ENCODE measurements at places on chromosomes 4 and X.
A peak's percentile ranks its signal among the peaks of the same experiment; 100 is the strongest.

GRCh38 chr4:55385201-55385649 lies 10.5 kb upstream of the TMEM165 start:
- no peak for DNase-seq

DNA sequence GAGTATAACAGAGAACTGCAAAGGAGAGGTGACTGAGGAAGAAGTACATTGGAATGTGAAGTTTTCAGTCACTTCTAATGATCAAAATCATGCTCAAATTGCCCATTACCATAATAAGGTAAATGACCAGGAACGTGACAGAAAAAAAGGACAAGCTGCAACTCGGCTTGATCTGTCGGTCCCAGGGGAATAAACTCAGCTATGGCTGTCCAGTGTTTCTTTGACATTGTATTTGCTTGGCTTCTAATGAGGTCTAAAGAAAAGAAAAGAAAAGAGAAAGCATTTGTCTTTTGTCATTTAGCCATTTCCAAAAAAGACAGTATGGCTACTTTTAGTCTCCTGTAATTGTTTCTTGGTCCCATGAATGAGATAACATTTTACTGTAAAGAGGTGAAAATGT lies 25.2 kb downstream of the PHOX2B start:
- no peak for DNase-seq

DNA sequence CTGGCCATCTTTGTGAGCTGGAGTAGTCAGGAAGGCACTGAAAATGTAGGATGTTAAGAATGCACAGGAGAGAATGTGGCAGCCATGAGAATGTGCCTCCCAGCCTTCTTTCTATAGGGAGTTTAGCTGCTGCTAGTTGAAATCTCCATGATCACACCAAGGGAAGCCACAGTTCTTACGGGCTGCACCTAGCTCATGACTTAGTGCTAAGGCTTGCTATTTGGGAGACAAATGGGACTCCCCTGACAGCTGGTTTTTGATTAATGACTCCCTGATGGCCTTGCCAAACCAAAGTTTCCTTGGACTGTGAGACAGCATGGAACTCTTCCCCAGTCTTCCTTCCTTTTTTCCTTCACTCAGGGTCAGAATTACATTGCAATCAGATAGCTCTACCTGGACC lies 9.2 kb downstream of the CTSO start:
- no peak for DNase-seq

GRCh38 chrX:129600981-129601424 lies 53.8 kb downstream of the APLN start:
- no peak for DNase-seq

DNA sequence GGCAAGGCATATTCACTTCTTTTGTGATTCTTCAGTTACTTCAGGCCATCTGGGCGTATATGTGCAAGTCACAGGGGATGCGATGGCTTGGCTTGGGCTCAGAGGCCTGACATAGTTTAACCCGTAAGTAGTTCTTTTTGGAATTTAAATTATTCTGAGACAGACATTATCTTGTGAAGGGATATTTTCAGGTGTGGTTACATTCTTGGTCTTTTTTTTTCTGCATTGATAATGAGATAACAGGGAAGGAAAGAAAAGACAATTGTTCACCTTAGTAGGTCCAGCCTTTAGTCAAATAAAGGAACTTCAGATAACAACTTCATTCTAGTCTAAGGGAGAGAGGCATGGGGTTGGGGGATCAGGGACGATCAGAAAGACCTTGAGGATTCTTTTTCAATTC lies 74.8 kb downstream of the TEX13C start:
- DNase-seq = no peak

DNA sequence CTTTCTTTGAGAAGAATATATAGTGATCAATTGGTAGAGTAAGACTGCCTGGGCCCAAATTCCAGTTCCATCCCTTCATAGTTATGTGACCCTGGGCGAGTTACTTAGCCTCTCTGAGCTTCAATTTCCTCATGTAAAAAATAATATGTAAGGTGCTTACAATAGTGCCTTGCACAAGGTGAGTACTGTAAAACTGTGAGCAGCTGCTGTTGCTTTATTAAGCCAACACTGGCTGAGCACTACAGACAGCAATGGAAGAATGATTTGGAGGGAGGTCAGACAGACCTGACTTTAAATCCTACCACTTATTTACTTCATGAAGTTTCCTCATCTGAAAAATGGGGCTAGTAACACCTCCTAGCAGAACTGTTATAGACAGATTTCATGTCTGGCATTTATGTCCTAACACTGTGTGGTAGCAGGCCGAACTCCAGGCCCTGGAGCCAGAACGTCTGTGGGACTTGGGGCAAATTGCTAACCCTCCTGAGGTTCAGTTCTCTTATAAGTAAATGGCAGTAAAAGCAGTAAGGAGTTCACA lies 53.8 kb downstream of the RNF150 start:
- no peak for DNase-seq

DNA sequence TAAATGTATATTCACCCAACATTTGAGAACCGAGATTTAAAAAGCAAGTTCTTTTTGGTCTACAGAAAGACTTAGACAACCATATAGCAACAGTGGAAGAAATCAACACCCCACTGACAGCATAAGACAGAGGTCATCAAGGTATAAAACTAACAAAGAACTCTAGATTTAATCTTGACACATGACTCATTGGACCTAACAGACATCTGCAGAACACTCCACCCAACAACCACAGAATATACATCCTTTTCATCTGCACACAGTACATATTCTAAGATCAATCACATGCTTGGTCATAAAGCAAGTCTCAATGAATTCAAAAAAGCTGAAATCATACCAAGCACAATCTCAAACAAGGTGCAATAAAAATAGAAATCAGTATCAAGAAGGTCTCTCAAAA lies 65.8 kb downstream of the SPIN4 start:
- DNase-seq = no peak

DNA sequence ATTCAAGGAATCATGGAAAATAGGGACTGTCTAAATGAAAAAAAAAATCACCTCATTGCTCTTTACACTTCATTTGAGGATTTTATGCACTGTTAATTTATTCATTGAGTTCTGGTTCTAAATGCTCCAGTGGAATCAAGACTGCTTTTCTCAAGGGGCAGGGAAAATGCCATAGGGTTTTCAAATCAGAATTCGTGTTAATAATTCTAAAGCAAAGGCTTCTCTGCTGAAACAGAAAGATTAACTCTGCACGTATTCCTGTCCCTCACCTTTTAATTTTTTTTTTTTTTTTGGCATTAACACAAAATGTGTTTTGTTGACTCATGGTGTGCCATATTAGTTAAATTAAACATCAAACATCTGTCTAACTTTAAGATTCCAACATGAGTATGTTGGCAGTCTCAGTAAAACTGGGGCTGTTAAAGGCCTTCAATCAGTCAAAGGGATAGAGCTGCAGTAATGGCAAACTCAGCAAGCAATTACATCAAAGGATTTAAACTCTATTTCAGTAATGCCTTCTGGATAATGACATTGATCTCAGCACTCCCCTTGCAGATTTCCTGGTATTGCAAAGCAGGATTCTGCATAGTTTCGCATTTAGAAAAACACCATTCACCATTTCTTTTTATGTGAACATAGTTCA lies 878.1 kb downstream of the RAPGEF2 start:
- DNase-seq = no peak

DNA sequence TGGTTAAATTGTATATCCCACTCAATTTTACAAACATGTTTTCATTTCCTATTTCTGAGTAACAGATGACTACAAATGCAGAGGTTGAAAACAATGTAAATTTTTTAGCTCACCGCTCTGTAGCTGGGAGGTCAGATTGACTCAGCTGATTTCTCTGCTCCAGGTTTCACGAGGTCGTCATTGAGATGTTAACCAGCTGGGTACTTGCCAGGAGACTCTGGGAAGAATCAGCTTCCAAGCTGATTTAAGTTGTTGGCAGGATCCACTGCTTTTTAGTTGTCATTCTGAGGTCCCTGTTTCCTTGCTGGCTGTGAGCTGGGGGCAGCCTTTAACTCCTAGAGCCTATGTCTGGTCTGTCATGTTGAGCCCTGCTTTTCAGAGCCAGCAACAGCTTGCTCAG lies 864.3 kb upstream of the AGA start:
- DNase-seq = no peak

- no peak for DNase-seq
These were observed 49.5 kb upstream of the GC start for GRCh38 chr4:71833232-71833900.

- DNase-seq = peak; percentile 71
These were observed at the start of gene DACH2 for GRCh38 chrX:86148024-86148511. Gene DACH2, plus strand, starts transcription at chrX:86148451.

DNA sequence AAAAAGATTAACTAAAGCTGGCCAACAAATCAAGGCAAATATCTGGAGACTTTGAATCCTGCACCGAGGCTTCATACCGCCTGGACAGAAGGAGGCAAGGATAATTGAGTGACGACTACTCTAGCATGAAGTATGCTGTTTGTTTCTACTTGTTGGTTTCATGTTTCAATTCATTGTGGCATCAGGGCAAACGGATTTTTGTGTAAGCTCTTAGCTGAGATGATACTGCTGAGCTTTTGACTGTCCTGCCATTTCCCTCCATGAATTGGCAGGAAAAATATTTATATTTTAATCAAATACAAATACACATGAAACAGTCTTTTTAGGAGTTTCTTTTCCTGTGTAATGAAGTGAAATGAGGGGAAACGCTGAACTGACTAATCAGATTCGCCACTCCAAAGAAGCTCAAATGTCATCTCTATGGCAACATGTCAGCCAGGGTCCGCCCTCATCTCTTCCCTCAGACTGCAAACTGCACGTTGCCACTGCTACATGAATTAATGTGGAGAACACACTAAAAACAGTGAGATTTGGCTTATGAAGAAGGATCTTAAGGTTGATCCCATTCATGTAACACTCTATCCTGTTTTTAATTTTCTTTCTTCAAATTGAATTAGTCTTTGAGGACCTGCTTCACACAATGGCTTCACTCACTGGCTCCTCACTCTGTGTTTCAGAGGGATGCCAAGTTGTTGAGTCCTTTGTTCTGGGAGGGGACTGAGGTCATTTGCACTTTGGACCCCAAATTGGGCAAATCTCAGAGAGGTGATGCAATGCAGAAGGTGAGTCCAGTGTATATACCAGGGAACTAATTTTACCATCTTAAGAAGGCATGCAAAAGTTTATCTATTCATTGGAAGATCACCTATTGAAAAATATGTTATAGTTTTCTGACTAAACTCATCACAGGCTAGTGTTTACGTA lies 149.6 kb upstream of the MID1 start:
- DNase-seq = no peak

DNA sequence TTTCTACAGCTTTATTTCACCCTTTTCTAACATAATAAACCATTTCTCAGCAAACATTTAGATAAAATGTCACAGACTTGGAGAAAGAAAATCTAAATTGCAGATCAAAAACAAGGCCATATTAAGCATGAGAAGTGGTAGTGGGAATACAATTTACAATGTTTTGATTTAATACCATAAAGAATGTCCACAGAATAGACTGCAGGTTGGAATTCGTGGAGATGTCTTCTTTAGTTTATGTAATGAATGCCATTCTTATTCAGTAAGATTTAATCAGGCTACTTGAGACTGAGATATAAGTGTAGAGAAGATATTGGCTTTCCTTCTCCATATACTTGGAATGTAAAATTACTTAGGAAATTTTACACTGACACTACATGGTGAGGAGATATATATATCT lies 91.9 kb upstream of the ZFP42 start:
- no peak for DNase-seq

DNA sequence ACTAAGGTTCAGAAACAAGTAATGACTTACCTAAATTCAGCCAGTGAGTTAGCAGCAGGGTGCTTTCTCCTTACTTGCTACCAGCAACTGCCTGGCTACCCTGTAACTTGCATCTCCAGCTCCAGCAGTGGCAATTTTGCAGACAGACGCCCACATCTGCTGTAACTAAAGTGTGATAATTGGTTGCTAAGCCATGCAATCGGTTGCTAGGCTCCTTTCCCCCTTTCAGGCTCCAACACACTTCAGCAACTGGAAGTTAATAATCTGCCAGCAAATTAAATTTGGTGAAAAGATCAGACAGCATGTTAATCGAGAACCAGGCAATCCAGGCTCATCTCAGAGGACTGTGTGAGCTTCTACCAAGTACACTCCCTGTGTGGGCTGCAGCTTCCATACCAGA lies 24.2 kb upstream of the ARHGEF9 start:
- no peak for DNase-seq

- DNase-seq = no peak
These were observed 233.0 kb upstream of the CLNK start for GRCh38 chr4:10917566-10917965.

DNA sequence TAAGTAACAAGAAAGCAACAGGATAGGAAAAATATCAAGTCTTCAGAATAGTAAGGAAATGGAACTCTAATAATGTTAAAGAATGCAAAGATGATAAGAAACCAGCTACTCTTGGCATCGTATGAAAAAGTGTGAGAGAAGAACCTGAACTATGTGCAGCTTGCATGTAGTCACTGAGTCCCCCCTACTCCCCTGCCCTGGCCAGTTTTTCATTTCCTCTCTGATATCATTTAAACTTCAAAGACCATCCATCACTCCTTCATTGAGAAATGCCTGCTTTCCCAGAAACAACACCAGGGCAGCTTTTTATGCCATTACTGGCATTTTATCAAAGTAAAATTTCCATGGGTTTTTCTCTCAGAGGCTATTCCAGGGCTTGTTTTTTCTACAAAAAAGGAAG lies 28.1 kb downstream of the INPP4B start:
- DNase-seq = no peak

DNA sequence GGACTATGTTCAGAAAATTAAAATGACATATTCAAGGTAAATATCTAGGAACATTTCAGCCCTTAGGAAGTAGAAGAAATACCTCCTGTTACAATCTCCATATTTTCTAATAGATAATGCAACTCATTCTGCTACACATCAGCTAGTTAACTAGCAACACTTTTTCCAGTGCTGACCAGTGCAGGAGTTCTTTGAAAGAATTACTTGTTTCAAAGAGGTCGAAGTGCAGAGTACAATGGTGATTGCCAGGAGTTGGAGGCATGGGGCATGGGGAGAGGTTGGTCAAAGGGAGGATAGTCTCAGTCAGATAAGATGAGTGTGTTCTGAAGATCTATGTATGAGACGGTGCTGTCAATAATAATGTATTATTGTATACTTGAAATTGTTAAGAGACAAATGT lies 53.1 kb downstream of the MTNR1A start:
- DNase-seq = no peak

DNA sequence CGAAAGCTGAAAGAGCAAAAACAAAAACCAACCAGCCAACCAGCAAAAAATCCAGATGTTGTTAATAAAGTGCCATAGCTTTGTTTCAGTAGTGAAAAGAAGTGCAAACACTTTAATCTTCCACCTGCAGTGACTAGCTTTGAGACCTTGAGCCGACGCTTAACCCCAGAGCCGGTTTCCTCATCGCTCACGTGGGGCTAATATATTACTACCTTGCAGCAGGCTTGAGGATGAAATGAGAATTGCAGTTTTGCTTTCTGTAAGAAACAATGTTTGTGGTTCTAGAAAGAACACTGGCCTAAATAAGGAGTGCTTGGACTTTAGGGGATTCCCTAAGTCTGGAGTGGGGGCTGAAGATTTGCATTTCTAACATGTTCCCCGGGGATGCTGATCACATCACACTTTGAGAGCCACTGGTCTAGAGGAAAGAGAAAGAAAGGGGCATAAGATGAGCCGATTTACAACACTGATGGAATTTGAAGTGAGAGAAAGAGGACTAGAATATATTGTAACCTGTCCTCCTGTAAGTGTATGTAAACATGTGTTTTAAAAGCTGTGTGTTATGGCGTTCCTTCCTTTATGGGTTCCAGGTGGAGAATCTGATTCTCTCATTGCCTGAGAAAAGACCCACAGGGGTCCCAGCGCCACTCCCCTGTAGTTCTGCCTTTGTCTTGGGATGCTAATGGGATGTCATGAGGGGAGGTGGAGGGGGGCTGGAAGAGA lies 1.4 kb downstream of the FGF2 start:
- peak; percentile 70 for DNase-seq
